Left ventricle myocardium inferior (tissue), 1 donor: ENCODE measurements at places on chromosomes 11 and 22.

DNA sequence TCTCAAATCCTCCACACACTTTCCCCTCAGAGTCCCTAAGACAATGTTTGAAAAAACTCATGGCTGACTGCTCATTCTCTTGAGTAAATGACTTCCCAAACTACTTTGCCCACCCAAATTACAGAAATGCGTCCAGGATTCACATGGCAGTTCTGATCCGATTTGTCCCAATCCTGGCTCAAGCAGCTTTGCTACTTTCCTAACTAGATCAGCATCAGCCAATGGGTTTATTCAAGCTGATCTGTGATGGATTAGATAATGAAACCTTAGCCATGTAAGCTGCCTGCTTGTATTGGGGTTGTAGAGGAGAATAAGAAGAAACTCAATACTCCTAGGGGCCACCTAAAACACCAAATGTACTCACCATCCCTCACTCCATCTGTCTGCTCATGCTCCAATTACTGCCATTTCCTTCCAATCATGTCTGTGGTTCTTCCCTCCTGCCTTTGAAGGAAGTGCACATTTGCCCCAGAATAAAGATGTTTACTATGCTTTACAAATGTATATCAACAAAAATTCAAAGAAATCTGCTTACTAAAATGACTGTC lies 6.9 kb downstream of the RBFOX2 start:
- no peak for DNase-seq

DNA sequence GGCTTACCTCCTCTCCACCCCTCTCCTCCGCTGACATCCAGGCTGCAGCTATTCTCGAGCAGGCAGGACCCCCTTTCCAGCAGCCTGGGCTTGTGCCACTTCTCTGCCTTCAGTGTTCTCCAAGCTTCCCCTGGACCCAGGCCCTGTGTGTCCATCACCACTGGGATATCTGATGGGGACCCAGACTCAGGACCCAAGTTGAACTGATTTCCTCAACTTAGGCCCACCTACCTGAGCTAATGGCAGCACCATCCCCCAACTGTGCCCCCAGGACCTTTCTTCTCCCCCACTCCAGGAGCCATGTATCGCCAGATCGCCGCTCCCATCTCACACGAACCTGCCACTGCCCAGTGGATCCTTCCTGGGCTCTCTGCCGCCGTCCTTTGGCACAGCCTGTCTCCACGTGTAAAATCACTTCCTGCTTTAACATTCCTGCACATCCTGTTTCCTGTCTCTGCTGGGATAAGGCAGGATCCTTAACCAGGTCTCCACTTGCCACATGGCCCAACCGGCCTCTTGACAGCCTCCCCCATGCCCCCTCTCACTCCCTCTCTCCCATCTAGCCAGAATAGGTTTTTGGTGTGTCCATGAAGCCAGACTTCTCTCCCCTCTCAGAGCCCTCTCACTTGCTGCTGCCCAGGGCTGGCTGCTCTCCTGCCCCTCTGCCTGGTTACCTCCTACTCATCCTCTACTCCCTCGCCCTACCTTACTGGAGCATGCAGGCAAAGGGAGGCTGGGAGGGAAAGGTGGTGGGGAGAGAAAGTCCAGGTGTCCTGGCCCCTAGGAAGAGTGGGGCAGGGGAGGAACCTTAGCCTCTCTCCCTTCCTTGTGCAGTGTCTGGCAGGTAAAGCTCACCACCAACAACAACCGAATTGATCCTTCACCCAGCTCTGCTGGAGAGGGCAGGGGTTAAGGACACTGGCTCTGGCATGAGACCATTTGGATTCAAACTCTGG lies 9.4 kb downstream of the SPATA19 start:
- no peak for DNase-seq

DNA sequence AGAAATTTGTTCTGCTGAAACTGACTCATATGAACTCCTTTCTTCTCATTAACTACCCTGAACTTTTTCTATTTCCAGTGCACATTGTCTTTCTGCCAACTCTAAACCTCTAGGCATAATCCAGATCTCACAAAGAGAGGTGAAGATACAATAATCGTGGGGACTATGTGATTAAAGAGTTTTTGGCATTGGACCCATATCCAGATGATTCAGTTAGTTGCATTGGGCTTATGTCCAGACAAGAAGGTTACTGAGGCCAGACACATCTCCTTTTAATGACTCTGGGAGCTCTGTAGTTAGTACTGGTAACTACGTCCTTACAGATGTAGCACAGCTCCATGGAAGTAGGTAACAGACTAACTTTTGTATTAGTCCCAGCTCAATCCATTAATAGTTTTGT lies 273.0 kb downstream of the CASP12 start:
- no peak for DNase-seq

DNA sequence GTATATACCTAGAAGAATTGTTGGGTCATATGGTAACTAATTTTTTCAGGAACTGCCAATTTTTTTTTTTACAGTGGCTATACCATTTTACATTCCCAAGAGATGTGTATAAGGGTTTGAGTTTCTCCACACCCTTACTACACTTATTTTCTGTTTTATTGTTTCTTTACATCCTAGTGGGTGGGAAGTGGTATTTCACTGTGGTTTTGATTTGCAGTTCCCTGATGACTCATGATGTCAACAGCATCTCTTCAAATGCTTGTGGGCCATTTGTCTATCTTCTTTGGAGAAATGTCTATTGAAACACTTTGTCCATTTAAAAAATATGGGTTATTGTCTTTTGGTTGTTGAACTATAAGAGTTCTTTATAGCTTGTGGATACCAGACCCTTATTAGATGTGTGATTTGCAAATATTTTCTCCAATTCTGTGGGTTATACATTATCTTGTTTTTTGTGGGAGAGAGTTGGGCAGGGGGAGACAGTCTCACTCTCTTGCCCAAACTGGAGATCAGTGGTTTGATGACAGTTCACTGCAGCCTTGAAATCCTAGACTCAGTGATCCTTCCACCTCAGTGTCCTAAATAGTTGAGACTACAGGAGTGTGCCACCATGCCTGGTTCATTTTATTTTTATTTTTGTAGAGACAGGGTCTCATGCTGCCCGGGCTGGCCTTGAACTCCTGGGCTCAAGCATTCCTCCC lies 30.3 kb upstream of the PISD start:
- DNase-seq: no peak

DNA sequence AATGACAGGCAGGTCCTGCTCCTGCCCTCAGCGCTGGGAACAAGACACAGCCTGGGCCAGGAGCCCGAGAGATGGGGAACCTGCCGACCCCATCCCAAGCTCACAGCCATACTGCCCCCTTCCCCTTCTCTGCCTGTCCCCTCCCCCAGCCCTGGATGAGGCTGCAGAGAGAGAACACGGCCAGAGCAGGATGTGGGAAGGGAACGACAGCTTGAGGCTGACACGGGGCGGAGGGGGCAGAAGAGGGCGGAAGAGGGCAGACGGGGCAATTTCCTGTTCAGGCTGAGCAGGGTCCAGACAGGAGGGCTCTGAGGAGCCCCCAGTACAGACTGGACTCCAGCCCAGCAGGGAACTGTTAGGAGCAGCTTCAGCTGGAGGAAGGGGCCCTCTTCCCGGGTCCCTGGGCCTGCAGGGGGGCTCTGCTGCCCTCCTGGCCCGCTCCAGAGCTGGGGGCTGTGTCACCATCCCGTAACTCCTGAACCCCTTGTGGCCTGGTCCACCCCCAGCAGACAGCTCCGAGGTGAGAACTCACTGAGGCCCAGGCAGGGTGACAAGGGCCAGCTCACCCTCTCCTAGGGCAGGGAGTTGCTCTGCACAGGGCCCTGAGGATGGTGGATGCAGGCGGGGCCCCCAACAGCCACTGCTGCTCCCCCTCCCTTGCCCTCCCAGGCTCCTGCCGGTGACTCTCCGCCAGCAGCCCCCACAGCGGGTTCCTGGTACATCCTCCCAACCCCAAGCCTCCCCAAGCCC lies 5.7 kb downstream of the CTSD start:
- no peak for DNase-seq

- no peak for DNase-seq
Observed at GRCh38 chr11:12456651-12457579, 79.5 kb downstream of the PARVA start.

DNA sequence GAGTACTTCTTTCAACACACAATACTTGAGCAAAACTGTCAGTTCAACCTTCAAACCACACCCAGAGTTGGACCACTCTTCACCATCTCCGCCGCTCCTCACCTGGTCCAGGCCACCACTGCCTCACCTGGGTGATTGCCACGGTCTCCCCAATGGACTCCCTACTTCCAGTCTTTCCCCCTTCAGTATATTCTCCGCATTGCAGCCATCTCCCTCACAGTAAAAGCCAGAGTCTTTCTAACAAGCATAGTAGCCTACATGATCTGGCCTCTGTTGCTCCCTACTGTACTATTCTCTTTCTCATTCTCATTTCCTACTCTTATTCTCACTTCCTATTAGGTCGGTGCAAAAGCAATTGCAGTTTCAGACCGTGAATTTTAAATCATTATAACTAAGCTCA lies 28.5 kb downstream of the AASDHPPT start:
- no peak for DNase-seq

- no peak for DNase-seq
Observed at GRCh38 chr11:84800755-84801346, 826.3 kb downstream of the DLG2 start.

DNA sequence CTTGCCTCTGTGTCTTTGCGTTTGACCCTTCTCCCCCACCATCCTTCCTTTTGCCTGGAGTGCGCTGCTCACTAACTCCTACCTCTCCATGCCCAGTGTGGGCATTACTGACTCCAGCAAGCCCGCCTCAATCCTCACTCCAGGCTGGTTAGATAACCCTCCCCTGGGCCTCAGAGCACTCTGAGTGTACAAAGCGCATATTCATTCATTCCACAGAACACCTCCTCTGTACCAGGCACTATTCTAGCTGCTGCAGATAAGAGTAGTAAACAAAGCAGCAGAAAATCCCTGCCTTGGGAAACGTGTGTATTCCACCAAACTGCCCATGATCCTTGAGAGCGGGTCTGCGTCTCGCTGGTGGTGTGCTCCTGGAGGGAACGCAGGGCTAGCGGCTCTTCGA lies 3.2 kb downstream of the SLC22A8 start:
- no peak for DNase-seq

DNA sequence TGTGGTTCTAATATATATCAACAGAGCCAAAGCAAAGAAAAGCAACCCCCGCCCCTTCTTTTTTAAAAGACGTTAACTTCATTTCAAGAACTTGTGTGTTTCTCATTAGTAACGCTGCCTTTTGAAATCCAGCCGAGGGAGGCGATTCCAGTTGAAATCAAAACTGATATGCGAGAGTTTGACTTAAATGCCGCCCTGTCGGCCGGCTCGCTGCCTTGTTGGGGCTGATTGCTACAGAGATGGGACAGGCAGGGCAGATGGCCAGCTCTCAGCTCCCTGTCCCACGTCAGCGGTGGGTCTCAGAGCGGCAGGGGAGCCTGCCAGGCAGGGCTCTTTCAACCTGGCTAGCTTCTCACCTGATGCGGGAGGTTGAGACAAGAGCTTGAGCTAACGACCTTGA lies 51.9 kb upstream of the ALX4 start:
- DNase-seq: no peak

DNA sequence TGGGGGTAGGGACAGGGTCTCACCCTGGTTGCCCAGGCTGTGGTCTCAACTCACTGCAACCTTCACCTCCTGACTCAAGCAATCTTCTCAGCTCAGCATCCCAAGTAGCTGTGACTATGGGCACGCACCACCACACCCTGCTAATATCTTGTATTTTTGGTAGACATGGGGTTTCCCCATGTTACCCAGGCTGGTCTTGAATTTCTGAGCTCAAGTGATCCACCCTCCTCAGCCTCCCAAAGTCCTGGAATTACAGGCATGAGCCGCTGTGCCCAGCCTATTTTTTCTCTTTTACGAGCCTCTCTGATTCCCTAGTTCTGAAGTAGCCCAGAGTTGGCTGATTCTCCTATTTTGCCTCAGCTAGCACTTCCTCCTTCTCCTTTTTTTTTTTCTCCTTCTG lies 83.6 kb downstream of the ZNF280B start:
- DNase-seq: no peak

DNA sequence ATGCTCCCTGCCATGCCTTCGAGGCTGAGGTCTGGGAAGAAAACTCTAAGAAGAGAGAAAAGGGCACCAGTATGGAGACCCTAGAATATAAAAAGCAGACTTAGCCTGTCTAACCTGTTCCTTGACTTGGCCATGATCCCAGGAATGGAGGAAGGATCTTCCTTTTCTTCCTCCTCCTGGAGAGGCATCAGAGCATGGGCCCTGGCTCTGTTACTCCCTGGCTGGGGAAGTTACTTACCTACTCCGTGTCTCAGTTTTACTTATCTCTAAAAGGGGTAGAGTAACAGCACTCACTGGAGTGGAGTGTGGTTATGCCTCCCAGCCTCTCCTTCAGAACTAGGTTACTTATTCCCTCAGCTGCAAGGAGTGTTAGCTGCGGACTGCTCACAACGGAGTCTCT lies 55.2 kb upstream of the PHF21A start:
- no peak for DNase-seq

- no peak for DNase-seq
Observed at GRCh38 chr11:17519061-17519885, 24.9 kb downstream of the USH1C start.

DNA sequence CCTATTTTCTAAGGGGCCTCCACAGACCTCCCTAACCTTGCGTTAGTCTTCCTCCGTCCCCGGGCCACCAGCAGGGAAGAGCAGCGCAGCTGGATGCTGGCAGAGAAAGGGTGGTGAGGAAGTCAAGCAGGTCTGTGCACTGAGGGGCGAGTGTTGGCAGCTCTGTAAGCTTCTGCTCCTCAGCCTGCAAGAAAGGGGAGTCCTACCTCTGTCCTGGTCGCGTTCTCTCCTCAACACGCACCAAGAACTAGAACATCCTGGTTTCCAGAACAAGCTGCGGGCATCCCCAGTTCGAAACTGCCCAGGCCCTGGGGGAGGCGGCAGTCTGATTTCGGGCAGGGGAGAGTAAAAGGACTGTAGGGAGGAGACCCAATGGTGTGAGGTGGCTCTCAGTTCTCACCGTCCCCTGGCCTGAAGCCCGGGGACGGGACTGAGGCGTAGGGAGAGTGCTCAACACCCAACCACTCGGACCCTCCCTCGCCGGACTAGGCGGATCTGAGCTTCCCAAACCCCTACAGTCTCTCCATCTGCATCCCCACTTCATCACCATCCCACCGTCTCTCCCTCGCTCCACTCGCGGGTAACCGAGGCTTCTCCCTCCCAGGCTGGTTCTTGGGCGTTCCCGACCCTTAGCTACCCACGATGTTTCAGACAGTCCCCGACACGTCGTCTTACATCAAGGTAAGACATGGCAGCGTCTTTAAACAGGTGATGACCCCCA lies 7.7 kb upstream of the FLI1 start:
- DNase-seq: no peak

DNA sequence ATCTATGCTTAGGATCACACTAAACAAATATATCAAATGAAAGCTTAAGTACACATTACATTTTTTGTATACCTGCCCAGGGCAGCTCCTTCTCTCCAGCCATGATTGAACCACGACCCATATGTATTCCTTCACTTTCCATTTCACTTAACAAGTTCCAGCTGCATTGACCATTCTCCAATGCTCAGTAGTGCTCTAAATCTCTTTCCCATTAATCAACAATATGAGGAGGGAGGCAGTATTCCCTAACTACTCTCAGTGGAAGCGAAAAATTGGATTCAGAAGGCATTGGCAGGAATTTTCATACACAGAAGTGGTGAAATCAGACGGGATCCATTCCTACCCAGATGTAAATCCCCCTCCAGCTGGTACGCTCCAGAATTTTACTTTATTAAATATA lies 372.0 kb upstream of the LUZP2 start:
- no peak for DNase-seq
